ENCODE measurements at places on chromosomes 2 and 18.

DNA sequence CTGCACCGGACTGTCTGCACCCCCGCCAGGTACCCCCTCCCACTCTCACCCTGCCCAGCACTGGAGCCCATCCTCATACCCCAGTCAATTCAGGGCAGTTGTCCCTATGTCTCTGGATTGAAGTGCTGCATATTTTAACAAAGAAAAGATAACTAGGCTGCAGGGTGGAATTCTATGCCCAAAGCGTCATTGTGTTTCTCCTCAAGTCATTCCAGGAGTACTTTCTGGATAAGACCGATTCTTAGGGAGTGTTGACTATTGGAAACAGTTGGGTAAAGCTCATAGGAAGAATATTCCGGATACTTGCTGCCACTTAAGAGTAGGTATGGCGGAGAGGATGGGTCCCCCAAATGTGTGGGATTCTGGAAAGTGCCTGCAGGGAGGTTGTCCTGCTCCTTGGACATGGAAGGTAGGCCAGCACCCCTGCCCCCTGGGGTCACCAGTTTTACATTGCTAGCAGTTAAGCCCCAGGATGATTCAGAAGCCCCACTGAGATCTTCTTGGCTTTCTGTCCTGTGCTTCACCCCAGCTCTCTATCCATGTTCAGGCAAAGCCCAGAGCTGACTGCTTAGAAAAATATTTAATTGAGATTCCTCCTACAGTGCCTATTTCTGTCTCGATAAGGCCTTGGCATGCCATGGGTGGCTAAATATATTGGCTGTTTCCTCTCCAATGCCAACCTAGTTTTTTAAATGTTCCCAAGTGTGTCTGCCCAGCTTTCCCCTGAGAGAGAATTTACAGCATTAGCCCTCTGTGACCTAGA, 48.2 kb downstream of the RPL37A start:
- no peak for DNase-seq

DNA sequence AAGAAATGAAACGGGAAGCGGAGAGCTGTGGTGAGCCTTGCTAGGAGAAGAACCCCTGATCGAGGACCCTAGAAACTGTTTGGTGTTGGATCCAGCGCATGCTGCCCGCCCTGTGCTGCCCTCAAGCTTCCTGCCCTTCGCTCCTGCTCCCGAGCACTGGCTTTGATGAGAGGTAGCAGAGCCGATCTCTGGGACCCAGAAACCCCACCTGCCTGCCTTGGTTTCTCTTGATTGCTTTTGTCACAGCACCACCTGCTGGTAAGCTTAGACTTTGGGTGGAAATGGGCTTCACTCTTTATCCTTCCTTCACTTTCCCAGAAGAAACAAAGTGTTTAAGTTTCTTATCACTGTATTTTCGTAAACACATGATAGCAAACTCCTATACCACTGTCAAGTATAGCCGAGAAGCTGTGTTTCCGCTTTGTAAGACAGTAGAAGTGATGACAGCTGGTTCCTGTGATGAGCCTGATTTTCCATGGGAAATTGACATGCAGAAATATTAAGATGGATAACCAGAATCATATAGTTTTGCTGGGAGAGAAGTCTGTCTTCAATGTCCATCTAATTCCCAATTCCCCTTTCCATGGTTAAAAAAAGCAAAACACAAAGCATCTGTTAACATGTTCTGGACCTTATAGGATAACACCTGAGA, 267.4 kb downstream of the PHLPP1 start:
- no peak for DNase-seq

- no peak for DNase-seq
These were observed 9.0 kb downstream of the DGUOK start for GRCh38 chr2:73935641-73936040.

- no peak for DNase-seq
These were observed 177.3 kb downstream of the HDAC4 start for GRCh38 chr2:239223310-239224198.

DNA sequence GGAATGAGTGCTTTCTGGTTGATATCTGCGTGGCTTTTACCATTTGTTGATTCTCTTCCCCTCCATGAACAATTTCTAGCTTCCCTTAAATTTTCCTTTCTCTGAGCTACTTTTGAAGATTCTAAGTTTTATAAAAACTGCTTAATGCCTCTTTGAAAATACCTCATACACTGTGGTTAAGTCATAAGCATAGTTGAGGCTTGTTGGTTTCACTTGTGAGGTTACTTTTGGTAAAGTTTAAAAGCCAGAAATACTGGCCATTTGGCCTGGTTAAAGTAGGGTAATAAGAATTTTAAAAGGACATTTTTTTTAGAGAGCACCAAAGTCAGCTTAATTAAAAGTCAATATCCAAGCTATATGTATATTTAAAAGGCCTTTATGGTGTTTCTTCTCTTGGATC, 21.3 kb upstream of the CAPN13 start:
- DNase-seq, result no peak

DNA sequence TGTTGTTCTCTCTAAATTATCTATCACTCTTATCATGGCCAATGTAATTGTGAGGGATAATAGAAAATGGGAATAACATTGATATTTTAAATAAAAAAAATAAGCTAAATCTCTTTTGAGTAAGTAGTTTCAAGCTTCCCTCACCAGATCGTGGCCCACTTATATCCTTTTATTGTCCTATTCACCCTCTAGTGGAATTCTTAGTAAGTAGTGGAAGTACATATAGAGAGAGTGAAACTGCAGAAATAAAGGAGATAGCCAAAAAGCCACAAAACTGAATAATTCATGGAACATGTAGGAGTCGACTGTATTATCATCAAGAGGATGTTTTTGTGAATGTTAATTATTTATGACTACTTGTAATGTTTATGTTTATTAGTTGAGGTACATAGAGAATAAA, 66.1 kb upstream of the DTNA start:
- DNase-seq, result no peak
